ENCODE measurements at places on chromosomes 3 and 15.

DNA sequence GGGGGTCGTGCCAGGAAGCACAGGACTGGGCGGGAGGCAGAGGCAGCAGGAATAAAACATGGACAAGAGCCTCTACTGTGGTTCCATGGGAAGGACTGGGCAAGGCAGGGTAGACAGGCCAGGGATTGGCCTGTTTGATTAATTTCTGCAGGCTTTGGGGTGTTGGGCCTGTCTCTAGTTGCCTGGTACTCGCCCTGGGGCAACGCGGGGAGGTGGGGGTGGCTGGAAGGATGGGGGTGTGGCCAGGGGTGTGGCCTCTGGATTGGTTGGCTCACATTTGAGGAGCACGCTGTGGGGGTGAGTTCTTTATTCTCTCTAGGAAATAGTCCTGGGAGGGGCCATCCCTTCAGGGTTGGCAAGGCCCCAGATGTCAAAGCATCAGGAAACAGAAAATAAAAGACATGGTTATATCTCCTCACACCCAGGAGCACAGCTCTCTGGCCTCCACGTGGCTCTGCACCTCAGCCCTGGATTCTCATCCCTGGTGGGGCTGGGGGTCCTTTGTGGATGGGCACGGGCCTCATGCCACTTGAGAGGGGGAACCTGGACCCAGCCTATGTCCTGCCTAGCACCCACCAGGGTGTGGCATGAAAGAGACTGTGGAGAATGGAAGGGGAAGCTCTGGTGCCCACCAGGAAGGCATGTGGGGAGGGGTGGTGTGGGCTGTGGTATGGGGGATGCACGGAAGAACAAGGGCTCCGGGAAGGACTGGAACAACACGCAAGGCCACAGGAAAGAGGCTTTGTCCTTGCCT lies 223.0 kb upstream of the LYSMD4 start:
- DNase-seq, result no peak

- DNase-seq, result no peak
Measured at GRCh38 chr3:171346582-171347300, 113.5 kb downstream of the TNIK start.

DNA sequence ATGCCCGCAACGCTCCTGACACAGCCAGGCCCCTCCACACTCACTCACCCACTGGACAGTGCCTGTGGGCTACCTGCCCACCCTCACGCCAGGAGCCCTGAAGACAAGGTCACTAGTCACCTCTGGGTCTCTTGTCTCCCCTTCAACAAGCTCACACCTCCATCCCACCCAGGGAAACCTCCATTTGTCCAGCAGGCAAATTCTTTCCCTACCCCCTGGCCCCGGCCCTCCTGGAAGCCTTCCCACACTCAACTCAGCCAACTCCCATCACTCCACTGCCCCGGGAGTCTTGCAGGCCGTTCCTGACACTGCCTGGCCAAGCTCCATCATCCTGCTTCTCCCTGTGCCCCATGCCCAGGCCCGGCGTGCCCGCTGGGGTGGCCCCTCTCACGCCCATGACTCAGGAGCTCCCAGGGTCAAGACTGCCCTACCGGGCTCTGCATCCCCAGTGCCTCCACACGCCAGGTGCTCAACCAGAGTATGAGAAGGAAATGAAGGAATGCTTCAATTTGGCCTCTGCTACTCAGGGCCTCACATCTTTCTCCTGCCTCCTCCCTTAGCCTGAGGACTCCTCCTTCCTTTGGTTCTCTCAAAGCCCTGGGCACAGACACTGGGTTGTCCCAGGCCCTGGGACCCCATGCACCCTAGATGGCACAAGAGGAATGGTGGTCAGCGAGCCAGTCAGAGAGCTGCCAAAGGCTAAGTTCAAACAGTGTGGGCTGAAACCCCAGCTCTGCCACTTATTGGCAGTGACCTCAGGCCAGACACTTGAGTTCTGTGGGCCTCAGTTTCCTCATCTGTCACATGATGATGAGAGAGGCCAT lies 88.6 kb downstream of the SEC22A start:
- no peak for DNase-seq

- DNase-seq, result peak; percentile 59
Measured at GRCh38 chr3:24830230-24831152, 335.8 kb upstream of the THRB start.

- DNase-seq, result peak; percentile 56
Measured at GRCh38 chr3:129794311-129795185, 99.0 kb downstream of the TMCC1 start.

DNA sequence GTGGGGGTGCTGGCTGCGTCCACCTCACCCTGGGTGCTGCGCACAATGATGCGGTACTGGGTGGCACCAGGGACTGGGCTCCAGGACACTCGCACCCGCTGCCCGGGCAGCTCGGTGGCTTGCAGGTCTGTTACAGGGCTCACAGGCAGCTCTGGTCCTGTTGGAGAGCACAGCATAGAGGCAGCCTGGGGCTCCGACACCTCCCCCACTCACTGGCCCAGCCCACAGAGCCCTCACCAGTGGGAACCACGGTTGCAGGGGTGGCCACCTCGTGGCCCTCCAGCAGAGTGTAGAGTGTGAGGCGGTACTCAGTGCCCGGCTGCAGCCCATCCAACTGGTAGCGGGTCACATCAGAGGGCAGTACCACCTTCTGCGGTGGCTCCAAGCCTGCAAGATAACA lies 3.7 kb downstream of the COL7A1 start:
- DNase-seq, result no peak

GRCh38 chr3:41991437-41991836 lies 29.5 kb upstream of the ULK4 start:
- no peak for DNase-seq

- no peak for DNase-seq
Measured at GRCh38 chr3:46321461-46322104, 32.3 kb upstream of the CCR2 start.

DNA sequence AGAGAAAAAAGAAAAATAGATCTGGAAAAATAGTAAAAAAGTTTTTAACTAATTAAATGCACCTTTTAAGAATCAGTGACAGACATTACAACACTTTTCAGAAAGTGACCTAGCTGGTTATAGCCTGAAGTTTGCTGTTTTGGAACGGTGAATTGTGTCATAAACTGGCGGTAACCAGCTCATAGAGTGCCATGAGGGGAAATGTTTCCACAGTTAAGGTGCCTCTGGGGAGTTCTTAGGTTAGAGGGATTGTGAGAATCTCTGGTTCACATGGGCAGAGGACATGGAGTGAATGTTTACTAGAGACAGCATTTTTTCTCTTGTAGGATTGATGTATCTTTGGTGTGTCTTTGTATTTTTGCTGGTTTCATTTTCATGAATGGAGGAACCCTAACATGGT lies 2.8 kb downstream of the TBC1D23 start:
- DNase-seq, result no peak

DNA sequence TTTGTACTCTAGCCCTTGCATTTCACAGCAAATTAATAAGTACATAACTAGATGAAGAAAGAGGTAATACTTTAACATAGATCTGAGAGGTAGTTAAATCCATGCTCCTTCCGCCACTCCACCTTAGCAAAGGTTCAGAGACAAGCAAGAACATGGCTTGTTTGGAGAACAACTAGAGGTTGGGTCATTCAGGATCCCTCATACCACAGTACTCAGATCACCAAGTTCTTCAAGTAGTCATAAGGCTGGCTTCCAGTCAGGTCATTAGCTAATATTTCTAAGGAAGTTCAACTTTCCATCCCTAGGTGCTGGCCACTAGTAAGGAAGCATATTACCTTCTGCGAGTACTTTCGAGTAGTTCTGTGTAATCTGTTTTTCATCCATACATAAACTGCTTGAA lies 44.1 kb downstream of the CD200R1 start:
- no peak for DNase-seq

DNA sequence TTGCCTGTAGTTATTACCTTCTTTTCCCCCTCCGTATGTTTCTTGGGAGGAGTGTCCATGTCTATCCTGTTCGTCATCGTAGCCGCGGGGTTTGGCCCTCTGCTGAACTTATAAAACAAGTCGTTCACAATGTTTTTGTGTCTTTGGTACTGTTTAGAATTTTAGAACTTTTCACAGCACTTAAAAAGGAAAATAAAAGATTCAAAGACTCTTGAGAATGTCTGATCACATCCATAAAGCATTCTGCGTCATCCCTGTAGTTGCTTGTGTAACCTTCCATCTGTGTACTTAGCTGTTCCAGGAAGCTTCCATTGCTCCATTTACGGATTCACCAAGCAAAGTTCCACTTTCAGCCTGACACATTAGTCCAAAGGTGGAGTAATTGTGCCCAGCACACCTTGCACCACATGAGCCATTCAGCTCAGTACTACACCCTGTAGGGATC lies 677.1 kb upstream of the NR2F2 start:
- DNase-seq, result no peak

DNA sequence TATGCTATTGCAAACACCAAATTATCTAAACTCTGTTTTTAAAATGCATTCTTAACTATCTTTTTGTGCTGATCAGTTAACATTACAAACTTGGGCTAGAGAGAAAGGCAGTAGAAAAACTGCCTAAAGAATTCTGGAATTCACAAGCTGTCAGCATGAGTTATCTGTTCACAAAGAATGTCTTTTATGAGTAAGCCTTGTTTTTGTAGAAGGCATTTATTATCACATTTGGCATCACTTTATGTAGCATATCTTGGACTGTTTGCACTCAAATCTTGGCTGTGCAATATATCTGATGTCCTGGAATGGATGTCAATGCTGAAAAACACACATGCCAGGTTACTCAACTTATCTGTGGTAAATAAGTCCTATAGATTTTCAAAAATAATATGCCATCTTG lies 15.5 kb upstream of the BCHE start:
- no peak for DNase-seq

- DNase-seq, result no peak
Measured at GRCh38 chr3:77186728-77187127, 146.8 kb downstream of the ROBO2 start.

- DNase-seq, result no peak
Measured at GRCh38 chr3:61015408-61015807, 235.8 kb downstream of the FHIT start.

GRCh38 chr15:55297315-55297714 lies 7.7 kb upstream of the RAB27A start:
- DNase-seq, result no peak

- DNase-seq, result no peak
Measured at GRCh38 chr3:103991-104390, 92.6 kb upstream of the CHL1 start.
